ENCODE measurements at places on chromosomes 5 and 9.

- no peak for DNase-seq
Measured at GRCh38 chr9:23669776-23670175, 156.3 kb downstream of the ELAVL2 start.

DNA sequence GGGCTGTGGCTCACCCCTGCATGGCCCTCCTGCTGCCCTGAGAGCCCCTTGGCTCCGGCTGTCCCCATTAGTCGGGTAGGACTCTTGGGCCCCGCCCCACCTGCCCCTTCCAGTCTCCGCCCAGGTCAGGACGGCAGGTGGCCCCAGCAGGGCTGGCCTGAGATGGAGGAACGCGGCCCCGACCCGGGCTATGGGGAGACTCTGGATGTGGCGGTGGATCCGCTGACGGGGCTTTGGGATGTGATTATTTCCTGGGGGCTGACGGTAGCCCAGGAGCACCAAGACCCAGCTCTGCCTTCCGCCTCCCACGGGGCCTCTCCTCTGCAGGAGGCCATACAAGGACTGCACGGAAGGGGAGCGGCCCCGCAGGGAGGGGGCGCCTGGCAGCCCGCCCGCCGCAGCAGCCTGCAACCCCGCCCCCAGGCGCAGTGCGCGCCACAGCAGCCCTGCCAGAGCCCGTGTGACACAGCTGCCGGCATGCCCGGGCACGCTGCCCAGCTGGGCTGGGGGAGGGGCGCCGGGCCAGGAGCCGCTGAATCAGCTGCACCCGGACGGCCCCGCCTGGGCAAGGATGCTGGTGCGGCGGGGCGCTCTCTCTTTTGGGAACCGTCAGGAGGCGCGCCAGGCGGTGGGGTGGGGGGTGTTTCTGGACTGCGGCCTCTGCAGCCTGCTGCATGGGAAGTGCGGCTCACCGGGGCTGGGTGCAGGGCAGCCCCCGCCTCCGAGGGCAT is 9.2 kb downstream of the TMEM250 start:
- peak; percentile 91 for DNase-seq

DNA sequence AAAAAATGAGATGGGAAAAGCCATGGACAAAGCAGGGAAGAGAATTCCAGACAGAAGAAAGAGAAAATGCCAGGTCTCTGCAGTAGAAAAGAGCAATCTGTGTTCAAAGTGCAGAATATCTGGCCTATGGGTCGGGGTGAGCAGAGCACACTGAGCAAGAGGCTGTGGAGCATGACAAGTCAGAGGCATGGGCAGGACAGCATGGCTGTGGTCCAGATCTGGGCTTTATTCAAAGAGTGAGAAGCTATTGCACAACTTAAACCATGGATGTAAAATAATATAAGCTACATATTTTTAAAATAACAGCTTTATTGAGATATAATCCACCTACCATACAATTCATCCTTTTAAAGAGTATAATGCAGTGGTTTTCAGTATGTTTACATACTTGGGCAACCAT is 133.1 kb upstream of the SPDL1 start:
- DNase-seq, result no peak

GRCh38 chr5:56659971-56660370 is 155.4 kb upstream of the MAP3K1 start:
- DNase-seq, result no peak

Measured in stimulated activated CD4-positive, alpha-beta T cell treated with anti-CD3 and anti-CD28 coated beads, TNF-alpha, amount 100 ng/mL, for 48 hours (primary cell).